GM20000 (cell line): ENCODE measurements at places on chromosomes 16 and 17.

GRCh38 chr17:57732062-57732461 is 13.0 kb downstream of the CCDC182 start:
- no peak for DNase-seq

- no peak for DNase-seq
Observed at GRCh38 chr16:11160676-11161115, 95.3 kb downstream of the SOCS1 start.

DNA sequence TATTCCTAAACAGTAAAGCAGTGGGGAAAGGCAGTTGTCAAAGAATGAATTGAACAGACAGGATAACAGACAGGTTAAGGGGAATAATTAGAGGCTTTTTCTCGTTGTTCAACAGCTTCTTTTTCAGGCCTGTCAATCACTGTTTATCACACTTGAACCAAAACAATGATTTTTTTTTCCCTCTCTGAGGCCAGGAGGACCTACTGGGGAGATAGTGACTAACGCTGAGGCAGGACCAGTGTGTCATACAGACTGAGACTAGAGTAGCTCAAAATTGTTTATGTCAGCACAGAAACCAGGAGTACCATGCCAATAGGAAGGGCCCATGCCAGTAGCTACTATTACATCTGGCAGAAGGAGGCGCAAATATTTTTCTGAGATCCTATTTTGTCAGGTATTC is 41.3 kb upstream of the NLK start:
- no peak for DNase-seq

- DNase-seq, result no peak
Observed at GRCh38 chr16:62033065-62033464, 3.2 kb downstream of the CDH8 start.
